Ovary (tissue), 10 donors: ENCODE measurements at places on chromosomes 13 and 19. TPM values are rescaled to one million over a fixed set of nuclear protein-coding genes. Genes with fewer than 3 reads are reported as not detected.

Gene KCTD12
- total RNA-seq = 85.1 TPM

Gene JOSD2
- total RNA-seq = 15.0 TPM

Gene SYT3
- not detected for total RNA-seq

GRCh38 chr19:47032171-47032811 lies 12.7 kb downstream of the NPAS1 start:
- no peaks in the 10 kb centered on the region for H3K27me3 ChIP-seq
- H3K4me1 ChIP-seq = peaks cover 2% of the 10 kb centered on the region
- H3K36me3 ChIP-seq = no peaks in the 10 kb centered on the region
- H3K27ac ChIP-seq = no peak overlapping the region

DNA sequence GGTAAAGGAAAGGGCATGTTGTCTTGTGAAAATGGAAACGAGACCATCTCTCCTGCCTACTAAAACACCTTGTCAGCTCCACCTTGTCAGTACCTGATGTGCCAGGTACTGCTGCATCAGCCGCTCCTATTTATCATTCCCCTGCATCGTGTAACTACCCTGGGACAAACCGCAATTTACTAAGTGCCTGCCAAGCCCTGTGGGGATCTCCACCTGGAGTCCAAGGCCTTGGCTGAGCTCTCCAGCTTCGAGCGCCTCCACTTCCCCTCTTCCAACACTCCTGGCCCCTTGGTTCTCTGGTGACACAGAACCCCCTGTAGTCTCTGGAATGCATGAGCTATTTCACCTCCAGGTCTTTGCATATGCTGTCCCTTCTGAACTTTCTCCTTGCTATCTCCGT lies 25.9 kb upstream of the CCNP start:
- no peaks in the 10 kb centered on the region for H3K36me3 ChIP-seq
- DNase-seq = no peak
- no peak overlapping the region for H3K27ac ChIP-seq

DNA sequence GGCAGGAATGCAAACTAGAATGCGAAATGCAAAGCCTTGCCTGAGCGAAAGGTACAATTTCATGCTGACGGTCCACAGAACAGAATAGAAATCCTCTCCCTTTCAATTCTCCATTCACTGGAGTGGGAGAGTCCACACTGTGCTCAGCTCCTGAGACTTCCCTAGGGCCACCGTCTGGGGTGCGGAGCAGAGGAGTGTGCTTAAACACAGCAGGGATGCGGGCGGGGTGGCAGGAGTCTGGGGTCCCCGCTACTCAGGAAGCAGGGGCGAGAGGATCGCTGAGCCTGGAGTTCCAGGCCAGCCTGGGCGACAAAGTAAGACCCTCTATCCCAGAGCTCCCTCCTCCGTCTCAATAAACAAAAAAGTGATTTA lies 552 bp upstream of the ZNF816 start:
- no peaks in the 10 kb centered on the region for H3K27me3 ChIP-seq
- no peaks in the 10 kb centered on the region for H3K4me1 ChIP-seq
- peak overlapping the region; percentile 37 for H3K4me3 ChIP-seq
- no peaks in the 10 kb centered on the region for H3K36me3 ChIP-seq
- H3K27ac ChIP-seq = peak overlapping the region; percentile 22

GRCh38 chr13:42907745-42908144 lies 84.3 kb downstream of the EPSTI1 start:
- no peaks in the 10 kb centered on the region for H3K4me1 ChIP-seq
- H3K27ac ChIP-seq = no peak overlapping the region
- no peaks in the 10 kb centered on the region for H3K27me3 ChIP-seq
- no peak overlapping the region for H3K4me3 ChIP-seq
- H3K36me3 ChIP-seq = no peaks in the 10 kb centered on the region

GRCh38 chr13:43333176-43333575 lies 309.8 kb downstream of the DNAJC15 start:
- H3K4me1 ChIP-seq = no peaks in the 10 kb centered on the region
- no peak overlapping the region for H3K4me3 ChIP-seq
- H3K27me3 ChIP-seq = no peaks in the 10 kb centered on the region
- no peak for DNase-seq
- H3K27ac ChIP-seq = no peak overlapping the region
- H3K36me3 ChIP-seq = no peaks in the 10 kb centered on the region

DNA sequence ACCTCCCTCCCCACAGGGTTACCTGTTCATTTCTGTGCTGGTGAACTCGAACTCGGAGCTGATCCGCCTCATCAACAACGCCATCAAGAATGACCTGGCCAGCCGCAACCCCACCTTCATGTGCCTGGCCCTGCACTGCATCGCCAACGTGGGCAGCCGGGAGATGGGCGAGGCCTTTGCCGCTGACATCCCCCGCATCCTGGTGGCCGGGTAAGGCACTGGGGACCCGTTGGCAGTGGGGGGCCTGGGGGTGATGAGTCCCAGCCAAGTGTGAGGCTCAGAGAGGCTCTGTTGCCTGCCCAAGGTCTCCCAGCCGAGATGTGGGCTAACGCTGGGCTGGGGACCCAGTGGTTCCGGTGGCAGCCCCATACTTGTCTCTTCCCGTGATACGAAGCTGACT lies 15.7 kb downstream of the AP2A1 start:
- no peak for DNase-seq
- H3K27ac ChIP-seq = no peak overlapping the region
- H3K4me3 ChIP-seq = no peak overlapping the region
- H3K36me3 ChIP-seq = no peaks in the 10 kb centered on the region
- no peaks in the 10 kb centered on the region for H3K4me1 ChIP-seq

DNA sequence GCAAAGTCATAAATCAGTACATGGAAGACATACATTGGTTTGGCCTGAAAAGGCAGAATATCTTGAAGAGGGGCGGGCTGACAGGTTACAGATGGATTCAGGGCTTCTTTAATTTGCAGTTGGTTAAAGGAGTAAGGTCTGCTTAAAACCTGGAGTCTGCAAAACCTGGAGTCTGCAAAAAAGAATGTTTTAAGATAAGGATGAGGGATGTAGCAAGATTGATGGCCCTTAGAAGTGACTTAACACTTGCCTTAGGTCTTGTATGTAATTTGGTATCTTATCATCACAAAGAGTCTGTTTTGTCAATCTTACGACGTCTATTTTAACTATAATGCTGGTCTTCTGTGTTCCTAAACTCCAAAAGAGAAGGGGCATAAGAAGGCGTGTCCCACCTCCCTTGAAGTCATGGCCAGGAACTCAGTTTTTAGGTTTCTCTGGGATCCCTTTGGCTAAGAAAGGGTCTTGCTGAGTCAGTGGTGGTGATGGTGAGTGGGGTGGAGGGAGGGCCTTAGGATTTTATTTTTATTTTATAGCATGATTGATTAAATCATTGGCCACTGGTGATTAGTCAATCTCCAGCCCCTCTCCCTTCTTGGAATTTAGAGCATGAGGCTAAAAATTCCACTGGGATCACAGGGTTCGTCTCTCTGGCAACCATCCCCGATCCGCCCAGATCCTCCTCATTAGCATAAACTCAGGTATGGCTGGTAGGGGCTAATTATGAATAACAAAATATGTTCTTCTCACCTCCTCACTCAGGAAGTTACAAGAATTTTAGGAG lies 10.1 kb upstream of the HAS1 start:
- no peaks in the 10 kb centered on the region for H3K27me3 ChIP-seq
- H3K36me3 ChIP-seq = no peaks in the 10 kb centered on the region
- H3K27ac ChIP-seq = no peak overlapping the region
- H3K4me1 ChIP-seq = no peaks in the 10 kb centered on the region
